ENCODE measurements at places on chromosomes 6 and 20. TPM values are rescaled to one million over a fixed set of nuclear protein-coding genes. Genes with fewer than 3 reads are reported as not detected.

DNA sequence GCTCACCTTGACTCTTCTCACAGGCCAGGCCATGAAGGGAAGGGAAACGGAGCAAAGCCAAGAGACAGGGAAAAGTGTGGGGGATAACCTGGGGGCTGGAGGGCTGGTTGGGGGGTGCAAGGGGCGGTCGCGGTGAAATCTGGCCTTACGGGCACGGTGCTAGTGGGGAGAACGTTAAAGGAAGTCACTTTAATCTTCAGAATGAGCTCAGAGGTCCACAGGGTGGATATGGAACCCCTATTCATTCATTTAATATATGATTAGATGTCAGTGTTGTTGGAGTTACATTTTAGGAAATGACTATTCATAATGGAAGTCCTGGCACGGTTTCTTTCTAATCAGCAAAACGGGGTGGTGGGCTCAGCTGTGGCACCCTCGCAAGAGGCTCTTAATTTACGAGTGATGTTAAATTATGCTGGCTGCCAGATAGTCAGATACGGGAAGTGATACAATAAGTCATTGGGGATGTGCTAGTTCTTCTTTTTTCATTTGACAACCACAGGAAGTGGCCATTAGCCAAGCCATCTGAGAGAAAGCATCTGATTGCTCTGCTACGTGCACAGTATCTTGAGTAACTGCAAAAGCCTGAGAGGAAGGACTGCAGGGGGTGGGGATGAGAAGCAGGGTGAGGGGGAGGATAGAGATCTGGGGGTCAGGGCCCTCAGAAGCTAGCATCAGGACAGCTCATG is 253.0 kb downstream of the QKI start:
- H3K36me3 ChIP-seq = no peaks in the 10 kb centered on the region
- H3K4me3 ChIP-seq = no peak overlapping the region
- no peak for DNase-seq
- H3K27me3 ChIP-seq = no peaks in the 10 kb centered on the region
- peaks cover 8% of the 10 kb centered on the region for H3K4me1 ChIP-seq

SLC22A3 gene
- 16.8 TPM for total RNA-seq

- no peaks in the 10 kb centered on the region for H3K36me3 ChIP-seq
- H3K27me3 ChIP-seq = no peaks in the 10 kb centered on the region
- H3K4me1 ChIP-seq = no peaks in the 10 kb centered on the region
- DNase-seq = no peak
- H3K4me3 ChIP-seq = no peak overlapping the region
Observed at GRCh38 chr6:130466748-130467061, 100.9 kb downstream of the TMEM200A start.

DNA sequence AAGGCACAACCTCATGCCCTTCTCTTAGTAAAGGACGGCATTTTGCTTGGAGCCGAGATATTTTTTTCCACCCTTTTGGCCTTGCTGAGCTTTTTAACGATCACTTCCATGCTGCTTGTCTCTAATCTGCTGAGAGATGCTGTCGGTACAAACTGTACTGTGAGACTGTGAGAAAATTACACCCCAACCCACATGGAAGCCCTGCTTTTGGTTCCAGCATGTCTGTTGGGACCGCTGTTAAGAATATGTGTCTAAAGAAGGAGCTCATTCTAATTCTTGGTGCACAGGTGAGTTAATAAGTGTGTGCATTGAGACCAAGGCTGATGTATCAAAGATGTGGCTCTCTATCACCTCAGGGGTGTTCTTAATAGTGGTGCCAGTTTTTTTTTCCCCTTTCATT is 304.5 kb upstream of the MAP3K7 start:
- no peaks in the 10 kb centered on the region for H3K27me3 ChIP-seq
- no peak overlapping the region for H3K27ac ChIP-seq
- no peak overlapping the region for H3K4me3 ChIP-seq
- H3K4me1 ChIP-seq = no peaks in the 10 kb centered on the region

DNA sequence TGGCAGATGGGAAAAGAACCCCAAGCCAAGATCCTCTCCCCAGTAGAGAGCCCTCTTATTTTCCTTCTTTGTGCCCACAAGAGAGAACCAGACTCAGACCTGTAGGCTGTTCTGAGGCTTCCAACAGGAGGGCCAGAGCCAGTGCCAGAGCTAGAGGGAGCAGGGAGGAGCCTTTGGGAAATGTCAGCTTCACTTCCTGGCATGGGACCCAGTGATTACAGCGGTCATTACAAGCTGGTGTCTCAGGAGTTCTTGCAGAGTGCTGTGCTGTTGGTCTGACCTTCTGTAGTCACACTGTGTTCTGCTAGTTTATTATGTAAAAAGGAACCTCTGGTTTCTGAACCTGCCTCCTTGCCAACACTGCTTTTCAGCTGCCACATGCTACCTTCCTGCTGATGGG is 38.9 kb downstream of the STK35 start:
- H3K27me3 ChIP-seq = no peaks in the 10 kb centered on the region
- DNase-seq = no peak
- H3K36me3 ChIP-seq = peaks cover 17% of the 10 kb centered on the region
- H3K4me3 ChIP-seq = no peak overlapping the region
- peak overlapping the region; percentile 68 for H3K27ac ChIP-seq

DNA sequence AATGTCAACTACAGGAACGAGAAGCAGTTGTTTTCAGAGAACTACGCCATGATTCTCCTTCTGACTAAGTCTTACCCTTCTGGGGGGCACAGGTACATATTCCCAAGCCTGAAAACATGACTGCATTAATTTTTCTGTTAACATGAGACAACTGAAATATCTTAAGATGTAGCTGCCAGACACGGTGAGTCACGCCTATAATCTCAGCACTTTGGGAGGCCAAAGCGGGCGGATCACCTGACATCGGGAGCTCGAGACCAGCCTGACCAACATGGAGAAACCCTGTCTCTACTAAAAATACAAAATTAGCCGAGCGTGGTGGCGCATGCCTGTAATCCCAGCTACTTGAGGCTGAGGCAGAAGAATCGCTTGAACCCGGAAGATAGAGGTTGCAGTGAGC is 21.7 kb downstream of the TBC1D20 start:
- no peak for DNase-seq
- peaks cover 13% of the 10 kb centered on the region for H3K4me1 ChIP-seq
- H3K4me3 ChIP-seq = no peak overlapping the region
- peaks cover 96% of the 10 kb centered on the region for H3K36me3 ChIP-seq
- no peaks in the 10 kb centered on the region for H3K27me3 ChIP-seq

- H3K36me3 ChIP-seq = no peaks in the 10 kb centered on the region
- no peaks in the 10 kb centered on the region for H3K27me3 ChIP-seq
- H3K4me3 ChIP-seq = no peak overlapping the region
- H3K27ac ChIP-seq = no peak overlapping the region
Observed at GRCh38 chr6:72321788-72322187, 300.1 kb upstream of the KCNQ5 start.

DNA sequence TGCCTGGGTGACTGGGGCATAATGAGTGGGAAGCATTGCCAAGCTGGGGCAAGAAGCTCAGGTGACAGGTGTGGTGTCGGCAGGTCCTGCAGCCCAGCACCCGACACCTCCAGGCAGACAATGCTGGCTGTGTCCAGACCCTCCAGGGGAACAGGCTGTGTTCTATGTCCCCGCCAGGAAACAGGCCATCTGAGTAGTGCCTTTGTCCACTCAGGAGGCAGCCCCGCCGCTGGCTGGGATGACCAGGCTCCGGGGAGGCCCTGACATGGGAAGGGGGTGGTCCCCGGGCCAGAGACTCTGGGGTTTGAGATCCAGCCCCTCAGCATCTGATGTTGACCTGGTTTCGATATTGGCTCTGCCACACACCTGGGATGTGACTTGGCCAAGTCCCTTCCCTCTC is 28.4 kb downstream of the SNPH start:
- H3K27ac ChIP-seq = no peak overlapping the region
- H3K4me1 ChIP-seq = no peaks in the 10 kb centered on the region
- no peak overlapping the region for H3K4me3 ChIP-seq
- no peaks in the 10 kb centered on the region for H3K27me3 ChIP-seq

GRCh38 chr20:46485431-46485830 is 27.9 kb downstream of the ZNF334 start:
- H3K27me3 ChIP-seq = peaks cover 6% of the 10 kb centered on the region
- no peaks in the 10 kb centered on the region for H3K4me1 ChIP-seq
- H3K36me3 ChIP-seq = no peaks in the 10 kb centered on the region
- no peak for DNase-seq

DNA sequence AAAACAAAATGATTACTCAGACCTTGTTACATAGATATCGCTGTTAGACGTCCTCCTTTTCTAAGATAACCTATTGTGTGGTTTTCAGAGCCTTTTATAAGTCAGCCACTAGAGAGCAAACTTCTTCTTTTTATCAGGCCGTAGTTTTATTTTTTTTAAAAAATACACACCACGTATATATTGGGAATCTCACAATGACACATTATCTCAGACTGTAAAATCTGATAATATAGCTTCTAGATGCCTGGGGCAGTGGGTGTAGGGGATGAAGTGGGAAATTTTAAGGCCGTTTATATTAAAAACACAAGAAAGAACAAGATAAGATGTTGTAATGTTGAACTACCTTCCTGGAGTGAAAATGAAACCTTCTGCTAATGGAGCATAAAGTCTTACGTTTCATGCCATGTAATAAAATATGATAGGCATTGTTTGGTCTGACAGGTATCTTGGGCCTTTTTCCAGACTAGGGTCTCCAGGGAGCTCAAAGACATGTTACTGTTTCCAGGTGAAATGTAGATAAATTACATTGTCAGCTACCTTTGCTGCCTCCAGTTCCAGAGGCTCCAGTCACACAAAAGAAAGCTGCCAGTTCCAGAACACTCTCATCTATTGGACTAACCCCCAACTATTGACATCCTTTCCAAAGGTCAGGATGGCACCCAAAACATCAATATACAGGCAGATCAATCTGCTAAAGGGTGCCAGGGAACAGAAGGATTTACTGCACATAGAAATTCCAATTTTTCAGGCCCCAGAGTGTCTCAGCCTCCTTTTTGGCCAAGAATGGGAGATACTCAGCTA is 130.2 kb upstream of the AKIRIN2 start:
- peak overlapping the region; percentile 24 for H3K27ac ChIP-seq
- peaks cover 3% of the 10 kb centered on the region for H3K4me1 ChIP-seq
- no peaks in the 10 kb centered on the region for H3K36me3 ChIP-seq
- no peak for DNase-seq

RBPJL gene
- not detected for total RNA-seq

ADGRF5 gene
- total RNA-seq = 33.6 TPM

DNA sequence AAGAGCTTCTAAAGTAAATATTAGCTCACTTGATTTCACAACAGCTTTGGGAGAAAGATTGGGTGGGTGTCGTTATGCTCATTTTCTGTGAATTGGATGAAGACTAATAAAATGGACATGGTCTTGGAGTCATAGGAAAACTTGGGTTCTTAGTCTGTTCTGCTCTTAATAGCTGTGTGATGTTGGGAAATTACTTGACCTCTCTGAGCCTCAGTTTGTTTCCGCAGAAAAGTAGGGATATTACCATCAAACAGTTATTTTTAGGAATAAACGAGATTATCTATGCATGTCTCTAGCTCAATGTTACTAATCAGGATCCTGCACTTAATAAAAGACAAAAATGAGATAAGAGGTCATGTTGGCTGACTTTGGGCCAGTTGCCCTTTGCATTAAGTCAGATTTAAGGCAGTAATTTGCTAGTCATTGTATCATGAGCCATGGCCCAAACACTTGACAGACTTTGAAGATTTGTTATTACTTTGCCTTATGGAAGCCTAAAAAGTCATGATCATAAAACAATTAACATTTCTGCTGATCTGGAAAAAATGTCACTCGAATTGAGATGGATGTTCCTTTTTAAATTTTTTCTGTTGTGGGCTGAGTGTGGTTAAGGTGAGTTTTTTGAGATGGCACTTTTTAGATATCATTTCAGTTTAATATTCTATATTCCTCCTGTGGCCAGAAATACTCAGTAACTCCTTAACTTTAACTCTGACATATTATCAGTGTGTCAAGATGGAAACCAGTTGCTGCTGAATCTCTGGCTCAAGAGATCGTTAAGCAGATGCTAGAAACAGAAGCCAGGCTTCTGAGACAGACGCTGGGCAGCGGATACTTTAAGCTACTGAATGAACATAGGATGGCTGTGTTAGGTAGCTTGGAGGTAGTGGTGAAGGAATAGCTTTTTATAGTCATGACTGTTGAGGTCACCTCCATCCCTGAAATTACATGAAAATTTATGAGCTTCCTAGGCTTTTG is 291.6 kb downstream of the PHF3 start:
- H3K36me3 ChIP-seq = no peaks in the 10 kb centered on the region
- no peaks in the 10 kb centered on the region for H3K4me1 ChIP-seq
- H3K27me3 ChIP-seq = no peaks in the 10 kb centered on the region
- H3K4me3 ChIP-seq = no peak overlapping the region
- H3K27ac ChIP-seq = no peak overlapping the region
- DNase-seq = no peak

OR2W1 gene
- not detected for total RNA-seq

DNA sequence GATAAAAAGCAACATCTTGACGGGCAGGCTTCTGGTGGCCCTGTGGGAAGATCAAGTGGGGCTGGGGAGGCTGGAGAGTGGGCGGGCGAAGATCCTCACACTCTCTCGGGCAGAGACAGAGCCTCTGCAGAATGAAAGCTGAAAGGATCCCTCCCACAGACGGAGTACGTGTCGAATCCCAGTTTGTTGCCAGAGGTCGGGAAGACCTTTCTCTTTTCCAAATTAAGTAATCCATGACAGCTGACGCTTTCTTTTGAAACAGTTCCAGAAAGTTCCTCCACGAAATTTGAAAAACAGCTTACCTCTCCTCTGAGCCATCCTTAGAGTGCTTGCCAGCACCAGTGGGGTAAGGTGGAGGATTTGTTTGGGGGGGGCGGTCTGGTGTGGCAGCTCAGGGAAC is 155.6 kb upstream of the SMLR1 start:
- no peak overlapping the region for H3K4me3 ChIP-seq
- no peaks in the 10 kb centered on the region for H3K4me1 ChIP-seq
- no peak for DNase-seq

GRCh38 chr20:32451682-32452461 is 93.7 kb downstream of the ASXL1 start:
- H3K27me3 ChIP-seq = no peaks in the 10 kb centered on the region
- peaks cover 21% of the 10 kb centered on the region for H3K4me1 ChIP-seq
- peaks cover 86% of the 10 kb centered on the region for H3K36me3 ChIP-seq
- no peak overlapping the region for H3K27ac ChIP-seq
- no peak for DNase-seq

DNA sequence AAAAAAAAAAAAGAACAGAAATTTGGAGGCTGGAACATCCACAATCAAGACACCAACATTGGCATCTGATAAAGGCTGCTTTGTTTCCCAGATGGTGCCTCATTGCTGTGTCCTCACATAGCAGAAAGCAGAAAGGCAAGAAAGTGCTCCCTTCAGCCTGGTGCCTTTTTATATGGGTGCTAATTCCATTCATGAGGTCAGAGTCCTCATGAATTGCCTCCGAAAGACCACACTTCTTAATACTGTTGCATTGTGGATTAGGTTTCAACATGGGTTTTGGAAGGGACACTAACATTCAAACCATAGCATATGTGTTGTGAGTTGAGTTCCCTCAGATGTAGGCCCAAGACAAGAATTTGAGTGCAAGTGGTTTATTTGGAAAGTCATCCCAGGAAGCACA is 8.0 kb upstream of the C20orf202 start:
- H3K4me1 ChIP-seq = no peaks in the 10 kb centered on the region
- H3K27me3 ChIP-seq = no peaks in the 10 kb centered on the region
- H3K27ac ChIP-seq = no peak overlapping the region
- no peak for DNase-seq
- H3K4me3 ChIP-seq = no peak overlapping the region
- no peaks in the 10 kb centered on the region for H3K36me3 ChIP-seq

BTN3A1 gene
- total RNA-seq = 6.3 TPM

Data from esophagus muscularis mucosa (tissue), 4 donors.